ENCODE measurements at places on chromosomes 2 and 18.

- peak; percentile 44 for DNase-seq
Observed at GRCh38 chr18:79866889-79867574, 69.3 kb downstream of the KCNG2 start.

DNA sequence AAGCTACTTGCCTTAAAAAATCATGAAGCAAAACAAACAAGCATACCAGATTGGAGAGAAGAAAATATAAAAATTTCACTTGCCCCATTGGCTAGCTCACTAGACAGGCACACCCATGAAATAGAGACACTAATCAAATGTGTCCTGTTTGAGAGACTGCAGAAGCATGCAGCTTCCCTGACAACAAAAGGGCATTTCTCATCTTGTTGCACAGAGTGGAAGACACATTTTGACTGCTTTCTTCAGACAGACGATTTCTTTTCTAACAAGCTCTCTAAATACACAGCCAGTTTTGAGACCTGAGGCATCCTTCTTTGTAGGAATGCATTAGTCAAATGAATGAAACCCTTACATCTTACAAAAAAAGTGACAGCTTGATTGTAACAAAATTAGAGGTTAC lies 1558.6 kb upstream of the NXPH2 start:
- no peak for DNase-seq

GRCh38 chr2:57943315-57943714 lies 103.3 kb upstream of the VRK2 start:
- no peak for DNase-seq

- no peak for DNase-seq
Observed at GRCh38 chr2:230268606-230269243, 43.2 kb downstream of the SP140 start.

- DNase-seq = no peak
Observed at GRCh38 chr2:219251656-219252055, 1.4 kb upstream of the TUBA4B start.

DNA sequence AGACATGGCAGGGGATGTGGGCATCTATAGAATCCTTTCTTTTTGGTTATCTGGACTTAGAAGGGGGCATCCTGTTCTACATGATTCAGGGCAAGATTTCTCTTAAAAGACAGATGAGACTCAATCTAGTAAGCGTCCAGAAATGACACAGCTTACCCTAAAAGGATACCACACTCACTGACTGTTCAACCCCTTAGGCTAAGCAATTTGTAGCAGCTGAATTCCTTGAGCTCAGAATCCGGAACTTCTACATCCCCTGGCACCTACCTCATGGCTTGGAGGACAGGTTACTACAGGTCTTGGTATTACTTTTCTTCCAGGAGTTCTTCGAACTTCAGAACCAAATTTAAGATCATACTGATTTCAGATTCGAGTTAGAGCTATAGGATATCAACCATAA lies 138.4 kb downstream of the LAMA3 start:
- no peak for DNase-seq

GRCh38 chr2:51710222-51710621 lies 678.3 kb upstream of the NRXN1 start:
- no peak for DNase-seq

Data from suprapubic skin (tissue), 4 donors.